MCF 10A (cell line): ENCODE measurements at places on chromosomes 2 and 18. TPM values are rescaled to one million over a fixed set of nuclear protein-coding genes. Genes with fewer than 3 reads are reported as not detected.

EDAR gene
- 0.14 and 0.37 TPM in 2 replicates for total RNA-seq

FOSL2 gene
- 122 and 141 TPM in 2 replicates for total RNA-seq

KIF3C gene
- total RNA-seq: 0.91 and 2.0 TPM in 2 replicates

ELMOD3 gene
- total RNA-seq: 16.2 and 16.7 TPM in 2 replicates

COL4A4 gene
- 0.25 and 0.30 TPM in 2 replicates for total RNA-seq

CHST9 gene
- not detected in 2 replicates for total RNA-seq

NEURL3 gene
- total RNA-seq: not detected in 2 replicates

IL37 gene
- total RNA-seq: not detected in 2 replicates

CDH19 gene
- not detected in 2 replicates for total RNA-seq

HES6 gene
- total RNA-seq: 16.8 and 19.7 TPM in 2 replicates

CXCR2 gene
- not detected in 2 replicates for total RNA-seq

MPP4 gene
- 0.29 TPM in 1 of 2 replicates, not detected in the other for total RNA-seq

DHRS9 gene
- 0.21 TPM in 1 of 2 replicates, not detected in the other for total RNA-seq

ALKAL2 gene
- not detected in 2 replicates for total RNA-seq

TCF4 gene
- 5.1 and 6.2 TPM in 2 replicates for total RNA-seq

SPEG gene
- 23.3 and 25.7 TPM in 2 replicates for total RNA-seq

ERFE gene
- total RNA-seq: 14.5 and 18.1 TPM in 2 replicates

APCDD1 gene
- 0.37 and 0.54 TPM in 2 replicates for total RNA-seq

SRD5A2 gene
- not detected in 2 replicates for total RNA-seq

TUBA4B gene
- not detected in 2 replicates for total RNA-seq

FIGN gene
- 9.0 and 11.7 TPM in 2 replicates for total RNA-seq

CNGA3 gene
- not detected in 2 replicates for total RNA-seq

GAL3ST2 gene
- 0.37 TPM in 1 of 2 replicates, not detected in the other for total RNA-seq

ROCK1 gene
- 44.6 and 47.9 TPM in 2 replicates for total RNA-seq

ANKRD44 gene
- 4.4 and 6.9 TPM in 2 replicates for total RNA-seq
